Activated naive CD4-positive, alpha-beta T cell treated with Interleukin-2 at 50 U/mL for 16 hours (primary cell): ENCODE measurements at places on chromosomes 2 and 18.

DNA sequence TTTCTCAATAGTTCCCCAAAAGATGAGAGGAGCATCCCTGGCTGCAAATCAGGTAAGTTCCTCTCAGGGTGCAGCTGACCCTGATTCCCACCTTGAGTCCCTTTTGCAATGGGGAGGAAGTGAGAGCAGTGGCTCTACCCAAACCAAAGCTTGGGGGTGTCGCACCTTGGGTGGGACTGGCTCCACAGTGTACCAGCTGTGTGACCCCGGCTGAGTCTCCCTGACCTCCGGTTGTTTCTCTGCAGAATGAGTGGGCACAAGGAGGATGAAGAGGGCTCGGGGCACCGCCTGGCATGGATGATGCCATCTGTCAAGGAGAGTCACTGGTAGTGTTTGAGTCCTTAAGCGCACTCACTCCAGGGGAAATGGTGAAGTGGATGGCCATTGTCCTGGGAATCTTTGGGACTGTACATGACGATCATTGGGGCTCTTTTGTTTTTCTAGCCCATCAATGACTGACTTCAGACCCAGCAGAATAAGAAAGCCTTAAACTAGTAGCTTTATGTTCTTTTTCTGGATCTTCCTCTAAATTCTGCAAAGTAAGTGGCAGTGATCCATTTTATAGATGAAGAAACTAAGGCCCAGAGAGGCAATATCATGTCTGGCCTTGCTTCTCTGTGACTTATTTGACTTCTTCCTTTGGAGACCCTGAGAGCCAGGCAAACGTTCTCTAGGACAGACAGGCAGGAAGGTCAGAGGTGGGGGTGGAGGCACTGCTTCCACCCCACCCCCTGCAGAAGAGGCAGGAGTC, 106.3 kb upstream of the ST3GAL5 start:
- DNase-seq = no peak

DNA sequence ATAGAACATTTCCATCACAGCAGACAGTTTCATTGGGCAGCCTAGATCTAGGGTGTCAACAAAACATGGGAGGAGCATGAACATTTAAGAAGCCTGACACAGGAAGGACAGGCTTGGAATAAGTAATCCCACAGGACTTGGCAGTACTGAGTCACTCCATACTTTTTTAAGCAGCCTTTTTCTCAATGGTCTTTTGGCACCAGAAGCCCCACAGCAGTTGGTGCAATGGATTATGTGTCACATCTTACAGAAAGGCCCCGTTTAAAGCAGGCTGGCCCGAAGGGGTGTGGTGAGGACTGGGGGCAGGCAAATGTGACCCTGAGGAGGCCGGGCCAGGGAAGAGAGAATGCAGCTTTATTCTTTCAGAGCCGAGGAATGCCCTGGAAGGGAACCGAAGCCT, 26.6 kb downstream of the SPTBN1 start:
- DNase-seq = no peak

DNA sequence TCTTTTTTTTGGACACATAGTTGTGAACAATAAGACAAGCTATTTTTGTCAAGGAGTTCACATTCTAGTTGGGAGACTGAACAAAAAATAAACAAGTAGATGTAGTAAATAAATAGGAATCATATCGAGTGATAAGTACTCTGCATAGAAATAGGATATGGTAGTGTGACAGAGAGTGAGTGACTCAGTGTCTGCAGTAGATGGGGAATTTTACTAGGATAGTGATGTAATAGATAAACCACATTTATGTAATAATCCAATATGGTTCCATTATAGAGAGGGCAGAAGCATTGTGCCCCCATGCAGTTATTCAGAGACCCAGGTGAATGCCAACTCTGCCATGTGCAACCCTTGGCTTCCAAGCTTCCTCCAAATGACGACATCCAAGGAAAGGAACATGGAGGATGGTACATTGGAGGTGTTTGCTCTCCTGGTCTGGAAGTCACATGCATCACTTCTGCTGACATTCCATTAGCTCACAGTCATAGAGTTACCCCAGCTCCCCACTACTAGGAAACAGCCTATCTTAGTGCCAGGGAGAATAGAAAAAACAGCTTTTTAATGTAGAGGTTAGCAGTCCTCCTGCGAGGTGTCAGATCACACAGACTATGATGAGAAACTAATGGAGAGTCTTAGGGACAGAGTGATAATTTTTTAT, 595.4 kb downstream of the NYAP2 start:
- no peak for DNase-seq

GRCh38 chr2:181307203-181307991, 149.8 kb upstream of the ITGA4 start:
- no peak for DNase-seq

DNA sequence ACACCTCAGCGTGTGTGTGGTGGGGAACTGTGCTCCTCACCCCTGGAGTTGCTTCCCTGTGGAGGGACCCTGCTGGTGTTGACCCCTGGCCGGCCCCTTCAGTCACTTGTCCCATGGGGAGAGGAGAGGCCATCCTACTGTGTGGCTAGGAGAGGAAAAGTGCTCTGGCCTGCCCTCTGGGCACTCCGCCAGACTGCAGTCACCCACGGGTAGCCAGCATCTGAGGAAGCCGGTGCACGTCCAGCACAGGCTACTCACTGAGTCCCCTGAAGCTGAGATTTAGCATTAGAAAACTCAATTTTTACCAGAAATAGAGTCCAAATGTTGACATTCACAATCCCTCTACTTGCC, 211.5 kb upstream of the RAB6C start:
- no peak for DNase-seq

GRCh38 chr2:177348733-177349693, 43.6 kb upstream of the AGPS start:
- no peak for DNase-seq

DNA sequence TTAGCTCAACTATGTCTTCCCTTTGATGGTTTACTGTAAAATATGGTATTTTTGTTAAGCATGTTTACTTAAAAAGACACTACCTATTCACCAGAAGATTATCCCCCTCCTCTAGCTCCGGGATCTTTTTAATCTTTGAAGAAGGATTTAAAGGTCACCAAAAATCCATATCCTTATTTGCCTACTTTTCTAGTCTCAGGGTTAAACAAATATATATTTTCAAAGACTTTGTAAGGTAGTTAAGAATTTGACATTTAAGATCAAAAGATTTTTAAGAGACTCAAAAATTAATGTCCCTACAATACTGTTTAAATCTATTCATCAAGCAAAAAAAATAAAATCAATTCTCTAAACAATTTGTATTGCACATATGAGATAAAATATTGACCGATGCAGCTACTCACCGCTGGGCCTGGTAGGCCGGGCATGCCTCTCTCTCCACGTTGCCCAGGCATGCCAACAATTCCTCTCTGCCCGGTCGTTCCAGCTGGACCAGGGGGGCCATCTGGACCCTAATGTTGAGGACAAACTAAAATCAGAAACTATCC, 76.1 kb downstream of the COL3A1 start:
- no peak for DNase-seq

DNA sequence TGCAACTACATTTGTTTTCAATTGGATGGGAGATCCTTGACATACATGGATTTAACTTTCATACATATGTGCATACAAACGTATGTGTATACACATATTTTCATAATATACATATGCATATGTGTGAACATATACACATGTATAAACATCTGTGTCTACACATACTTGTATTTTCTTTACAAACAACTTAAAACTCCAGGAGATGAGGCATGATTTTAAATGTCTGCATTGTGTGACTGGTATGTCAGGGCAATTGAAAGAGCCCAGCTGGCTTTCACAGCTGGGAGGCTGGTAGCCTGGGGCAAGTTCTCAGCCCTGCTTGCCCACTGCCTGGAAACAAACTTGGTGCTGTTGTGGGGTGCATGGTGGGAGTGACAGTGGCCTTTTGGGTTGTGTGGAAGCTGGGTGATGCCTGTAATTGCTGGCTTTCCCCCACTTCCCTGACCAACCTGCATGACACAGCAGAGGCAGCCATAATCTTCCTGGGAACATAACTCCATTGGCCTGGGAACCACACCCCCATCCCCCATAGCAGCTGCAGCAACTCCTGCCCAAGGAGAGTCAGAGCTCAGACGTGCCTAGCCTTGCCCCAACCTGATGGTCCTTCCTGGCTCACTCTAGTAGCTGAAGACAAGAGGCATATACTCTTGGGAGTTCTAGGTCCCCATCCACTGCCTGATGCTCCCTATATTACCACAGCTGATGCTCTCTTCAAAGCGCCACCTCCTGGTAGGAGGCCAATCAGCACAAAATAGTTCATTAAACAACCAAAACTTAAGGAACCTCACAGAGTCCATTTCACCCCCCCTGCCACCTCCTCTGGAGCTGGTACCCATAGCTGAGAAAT, 158.3 kb downstream of the CERS6 start:
- no peak for DNase-seq
